Posterior vena cava (tissue), 2 donors: ENCODE measurements at places on chromosomes 3 and 15. TPM values are rescaled to one million over a fixed set of nuclear protein-coding genes. Genes with fewer than 3 reads are reported as not detected.

The CA12 gene
- total RNA-seq, result 36.7 TPM

The GP9 gene
- total RNA-seq, result not detected

The MUC13 gene
- 0.10 TPM for total RNA-seq

DNA sequence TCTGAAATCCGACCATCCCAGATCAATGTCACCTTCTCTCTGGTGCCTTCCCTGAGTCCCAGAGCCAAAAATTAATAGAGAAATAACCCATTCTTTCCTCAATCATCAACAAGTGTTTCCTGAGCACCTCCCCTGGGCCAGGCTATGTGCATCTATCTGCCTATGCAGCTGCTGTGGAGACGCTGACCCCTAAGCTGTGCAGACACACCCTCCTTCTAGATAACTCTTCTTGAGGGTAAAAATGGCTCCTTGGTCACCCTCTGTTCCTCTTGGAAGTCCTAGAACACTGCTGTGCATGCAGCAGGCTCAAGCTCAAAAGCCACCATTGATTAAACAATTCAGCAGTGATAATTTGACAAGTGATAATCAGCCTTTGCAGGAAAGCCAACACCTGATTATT, 18.4 kb downstream of the CA12 start:
- DNase-seq, result no peak

- no peak for DNase-seq
Measured at GRCh38 chr15:77643764-77644163, 11.1 kb upstream of the LINGO1 start.

DNA sequence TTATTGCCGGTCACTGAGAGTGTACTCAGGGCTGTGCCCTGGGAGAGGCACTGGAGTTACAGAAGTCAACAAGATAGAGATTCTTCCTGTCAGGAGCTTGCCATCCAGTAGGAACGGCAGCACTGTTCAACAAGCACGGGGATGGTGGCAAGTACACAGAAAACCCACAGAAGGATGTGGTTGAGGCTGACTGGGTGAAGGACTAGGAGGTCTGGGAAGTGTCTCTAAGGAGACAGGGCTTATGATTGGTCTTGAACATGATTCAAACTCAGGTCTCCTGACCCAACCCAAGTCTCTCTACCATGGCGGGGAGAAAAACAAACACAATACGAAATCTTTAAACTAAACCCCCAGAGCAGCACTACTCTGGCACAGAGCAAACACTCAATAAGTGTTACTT, 37.6 kb downstream of the ERICH6 start:
- DNase-seq, result no peak
